ENCODE measurements at places on chromosomes 3 and 15. TPM values are rescaled to one million over a fixed set of nuclear protein-coding genes. Genes with fewer than 3 reads are reported as not detected.
A peak's percentile ranks its signal among the peaks of the same experiment; 100 is the strongest.

DNA sequence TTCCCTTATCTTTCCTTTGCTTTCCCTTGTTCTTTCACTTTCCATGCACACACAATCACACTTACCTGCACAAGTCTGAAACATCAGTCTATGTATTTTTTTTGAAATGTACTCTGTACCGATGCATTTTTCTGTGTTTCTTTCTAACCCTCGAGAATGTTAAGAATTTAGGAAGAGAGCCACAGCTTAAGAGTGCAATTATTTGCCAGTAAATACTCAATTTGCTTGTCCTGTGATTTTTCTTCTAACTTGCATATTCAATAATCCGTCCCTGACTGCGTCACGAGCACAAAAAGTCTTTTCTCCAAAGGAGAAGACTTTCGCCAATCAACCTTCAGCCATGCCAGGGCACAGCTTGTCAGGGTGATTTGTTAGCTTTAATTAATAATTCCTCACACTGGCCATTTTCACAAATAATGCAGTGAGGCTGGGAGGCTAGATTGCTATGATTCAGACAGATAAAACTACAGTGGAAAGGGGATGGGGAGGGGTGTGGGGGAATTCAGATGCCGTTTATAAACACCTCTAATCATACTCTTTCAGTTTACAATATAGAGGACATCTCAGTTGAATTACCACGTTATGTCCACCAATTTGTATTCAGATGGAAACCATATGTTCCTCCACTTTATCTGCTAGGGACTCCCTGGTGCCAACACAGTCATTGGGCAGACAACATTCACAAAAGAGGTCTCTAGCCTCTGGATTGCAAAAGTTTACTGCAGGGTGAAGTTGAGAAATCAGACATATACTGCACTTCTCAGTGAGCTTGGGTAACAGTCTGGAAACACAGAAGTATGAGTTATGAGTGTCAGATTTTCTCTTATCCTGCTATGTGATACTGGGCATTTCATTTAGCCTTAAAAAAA, 388.0 kb downstream of the ZBTB20 start:
- H3K4me1 ChIP-seq = no peaks in the 10 kb centered on the region
- no peak for DNase-seq
- peak overlapping the region; percentile 63 for H3K27ac ChIP-seq
- no peaks in the 10 kb centered on the region for H3K36me3 ChIP-seq
- peak overlapping the region; percentile 39 for H3K4me3 ChIP-seq
- no peaks in the 10 kb centered on the region for H3K27me3 ChIP-seq

DNA sequence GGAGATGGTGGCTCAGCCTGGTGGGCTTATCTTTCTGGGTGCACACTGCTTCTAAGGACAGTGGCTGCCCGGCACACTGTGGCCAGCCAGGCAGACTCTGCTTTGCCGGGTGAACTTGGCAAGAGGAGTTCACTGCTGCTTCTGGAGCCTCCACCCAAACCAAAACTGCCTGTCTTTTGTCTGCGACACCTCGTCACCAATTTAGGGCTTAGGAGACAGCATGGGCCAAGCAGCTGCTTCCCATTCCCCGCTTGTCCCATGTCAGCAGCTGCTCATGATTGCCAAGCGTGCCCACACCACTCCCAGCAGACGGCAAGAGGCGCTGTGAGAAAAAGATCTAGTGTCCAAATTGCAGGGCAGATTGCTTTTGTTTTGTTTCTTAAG, 57.3 kb downstream of the LSM3 start:
- peaks cover 23% of the 10 kb centered on the region for H3K4me1 ChIP-seq
- no peaks in the 10 kb centered on the region for H3K36me3 ChIP-seq
- H3K4me3 ChIP-seq = no peak overlapping the region
- DNase-seq = no peak
- H3K27me3 ChIP-seq = no peaks in the 10 kb centered on the region

DNA sequence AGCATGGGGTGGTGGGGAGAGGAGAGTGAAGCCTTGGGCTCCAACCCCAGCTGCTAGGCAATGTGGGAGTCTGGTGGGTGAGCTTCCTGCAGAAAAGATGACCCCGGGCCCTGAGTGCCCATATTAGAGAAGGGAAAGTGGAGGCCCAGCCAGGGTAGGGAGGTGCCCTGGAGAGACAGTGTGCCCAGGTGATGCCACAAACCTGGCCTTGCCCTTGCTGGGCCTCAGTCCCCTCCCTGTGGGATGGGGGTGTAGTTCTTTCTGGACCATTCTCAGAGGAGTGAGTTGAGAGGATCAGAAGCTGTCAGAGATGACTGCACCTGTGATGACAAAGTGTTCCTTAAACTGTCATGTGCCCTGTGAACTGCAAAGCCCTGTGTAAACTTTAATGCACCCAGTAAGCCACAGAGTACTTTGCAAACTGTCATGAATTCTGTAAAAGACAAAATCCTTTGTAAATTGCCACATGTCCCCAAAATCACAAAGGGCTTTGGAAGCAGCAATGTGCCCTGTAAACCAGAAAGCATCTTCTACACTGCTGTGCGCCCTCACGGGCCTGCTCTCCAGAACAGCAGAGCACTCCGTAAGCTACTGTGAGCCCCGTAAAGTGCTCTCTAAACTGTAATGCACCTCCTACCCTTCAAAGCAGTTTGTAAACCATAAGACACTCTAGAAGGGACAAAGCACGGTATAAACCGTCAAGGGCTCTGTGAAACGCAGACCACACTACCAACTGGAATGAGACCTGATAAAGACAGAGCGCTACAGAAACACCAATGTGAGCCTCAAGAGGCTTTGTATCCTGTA, 51.3 kb upstream of the FGD5 start:
- no peak overlapping the region for H3K27ac ChIP-seq
- DNase-seq = no peak
- no peaks in the 10 kb centered on the region for H3K36me3 ChIP-seq
- H3K27me3 ChIP-seq = no peaks in the 10 kb centered on the region

Gene PLSCR5
- not detected for total RNA-seq

Gene SCG5
- 1.7 TPM for total RNA-seq

Gene HACL1
- 29.0 TPM for total RNA-seq

Gene CCR8
- not detected for total RNA-seq

- no peaks in the 10 kb centered on the region for H3K27me3 ChIP-seq
- H3K4me1 ChIP-seq = no peaks in the 10 kb centered on the region
- no peak overlapping the region for H3K27ac ChIP-seq
Observed at GRCh38 chr3:181329024-181329423, 339.5 kb upstream of the DNAJC19 start.

- H3K27ac ChIP-seq = no peak overlapping the region
- H3K36me3 ChIP-seq = no peaks in the 10 kb centered on the region
- H3K4me1 ChIP-seq = peaks cover 6% of the 10 kb centered on the region
- DNase-seq = no peak
- no peaks in the 10 kb centered on the region for H3K27me3 ChIP-seq
Observed at GRCh38 chr3:141303481-141304223, 64.7 kb upstream of the ZBTB38 start.

DNA sequence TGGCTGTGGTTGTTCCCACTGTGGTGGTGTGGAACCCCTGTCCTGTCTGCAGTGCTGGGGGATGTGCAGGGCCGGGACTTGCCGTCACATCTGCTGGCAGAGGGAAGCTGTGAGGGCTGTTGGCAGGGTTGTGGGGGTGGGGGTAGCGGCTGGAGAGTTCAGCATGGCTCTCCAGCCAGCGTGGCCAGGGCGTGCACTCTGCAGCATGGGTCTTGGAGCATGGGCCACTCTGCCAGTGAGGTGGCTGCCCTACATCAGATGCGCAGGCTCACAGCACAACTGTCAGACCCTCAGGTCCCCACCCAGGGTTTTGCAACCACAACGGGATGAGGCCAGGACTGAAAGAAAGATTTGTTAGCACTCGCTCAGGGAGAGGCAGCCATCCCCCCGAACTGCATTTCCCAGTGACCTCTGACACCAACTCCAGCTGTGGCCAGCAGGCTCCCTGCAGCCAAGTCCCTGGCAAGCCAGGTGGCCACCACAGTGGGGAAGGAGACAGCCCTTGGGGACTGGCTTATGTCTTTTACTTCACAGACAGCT, 237.7 kb upstream of the LYSMD4 start:
- DNase-seq = no peak
- H3K27me3 ChIP-seq = no peaks in the 10 kb centered on the region
- H3K36me3 ChIP-seq = no peaks in the 10 kb centered on the region
- H3K4me3 ChIP-seq = no peak overlapping the region
- H3K4me1 ChIP-seq = no peaks in the 10 kb centered on the region

GRCh38 chr3:76352511-76353284, 567.3 kb upstream of the ZNF717 start:
- H3K4me1 ChIP-seq = no peaks in the 10 kb centered on the region
- no peak overlapping the region for H3K4me3 ChIP-seq
- no peaks in the 10 kb centered on the region for H3K36me3 ChIP-seq

Gene VGLL3
- total RNA-seq = 50.5 TPM

DNA sequence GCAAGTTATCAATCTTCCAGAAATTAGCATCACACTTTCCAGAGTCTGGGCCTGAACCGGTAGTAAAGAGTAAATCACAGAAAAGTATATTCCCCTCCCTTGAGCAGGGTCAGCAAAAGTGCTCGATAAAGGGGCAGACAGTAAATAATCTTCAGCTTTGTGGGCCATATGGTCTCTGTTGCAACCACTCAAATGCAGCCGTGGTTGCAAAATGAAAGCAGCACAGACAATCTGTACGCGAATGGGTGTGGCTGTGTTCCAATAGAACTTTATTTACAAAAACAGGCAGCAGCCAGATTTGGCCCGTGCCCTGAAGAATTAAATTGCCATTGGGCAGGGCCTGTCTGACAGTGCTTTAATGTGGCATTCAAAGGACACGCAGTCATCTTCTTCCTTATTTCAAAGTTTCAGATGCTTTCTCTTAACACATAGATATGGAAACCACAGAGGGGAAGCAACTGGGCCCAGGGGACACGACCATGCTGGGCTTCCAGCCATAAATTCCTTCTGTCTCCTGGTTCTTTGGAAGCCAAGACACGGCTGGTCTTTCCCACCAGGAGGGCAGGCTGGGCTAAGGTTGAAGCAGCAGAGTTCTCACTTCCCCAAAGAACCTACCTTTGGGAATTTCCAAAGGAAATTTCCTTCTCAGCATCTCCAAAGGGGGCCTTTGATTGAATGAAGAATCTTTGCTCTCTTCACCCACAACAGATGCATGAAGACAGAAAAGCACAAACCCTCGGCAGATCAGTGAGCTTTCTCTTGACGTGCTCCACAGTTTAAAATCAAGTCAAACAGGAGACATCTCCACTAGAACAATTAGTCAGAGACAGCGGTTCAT, 489.8 kb upstream of the PROK2 start:
- peak; percentile 77 for DNase-seq
- peak overlapping the region; percentile 8 for H3K4me3 ChIP-seq
- peak overlapping the region; percentile 64 for H3K27ac ChIP-seq

DNA sequence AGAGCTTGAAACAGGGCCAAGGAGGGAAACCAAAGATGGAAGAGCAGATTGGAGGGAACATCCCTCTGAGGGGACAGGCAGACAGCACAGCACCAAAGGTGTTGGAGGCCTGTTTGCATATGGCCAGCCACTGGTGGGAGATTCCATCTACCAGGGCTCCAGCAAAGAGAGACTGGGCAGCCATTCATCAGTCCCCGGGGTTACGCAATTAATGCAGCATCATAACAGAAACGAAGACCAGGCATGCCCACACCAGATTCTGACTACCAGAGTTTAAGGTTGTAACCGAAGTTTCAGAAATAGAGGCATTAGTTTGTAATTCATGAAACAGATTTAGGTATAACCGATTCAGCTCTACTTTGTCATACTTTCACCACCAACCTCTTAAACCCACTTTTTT, 58.1 kb downstream of the COL8A1 start:
- no peaks in the 10 kb centered on the region for H3K4me1 ChIP-seq
- no peak for DNase-seq
- H3K27ac ChIP-seq = no peak overlapping the region
- no peak overlapping the region for H3K4me3 ChIP-seq

GRCh38 chr3:12959838-12960378, 113.3 kb downstream of the IQSEC1 start:
- no peaks in the 10 kb centered on the region for H3K36me3 ChIP-seq
- no peaks in the 10 kb centered on the region for H3K27me3 ChIP-seq
- no peak overlapping the region for H3K4me3 ChIP-seq
- DNase-seq = no peak
- peak overlapping the region; percentile 67 for H3K27ac ChIP-seq
- peaks cover 78% of the 10 kb centered on the region for H3K4me1 ChIP-seq

GRCh38 chr15:81302701-81303109, 21.2 kb downstream of the STARD5 start:
- peaks cover 91% of the 10 kb centered on the region for H3K36me3 ChIP-seq
- peaks cover 36% of the 10 kb centered on the region for H3K4me1 ChIP-seq
- H3K27ac ChIP-seq = peak overlapping the region; percentile 74
- DNase-seq = no peak

DNA sequence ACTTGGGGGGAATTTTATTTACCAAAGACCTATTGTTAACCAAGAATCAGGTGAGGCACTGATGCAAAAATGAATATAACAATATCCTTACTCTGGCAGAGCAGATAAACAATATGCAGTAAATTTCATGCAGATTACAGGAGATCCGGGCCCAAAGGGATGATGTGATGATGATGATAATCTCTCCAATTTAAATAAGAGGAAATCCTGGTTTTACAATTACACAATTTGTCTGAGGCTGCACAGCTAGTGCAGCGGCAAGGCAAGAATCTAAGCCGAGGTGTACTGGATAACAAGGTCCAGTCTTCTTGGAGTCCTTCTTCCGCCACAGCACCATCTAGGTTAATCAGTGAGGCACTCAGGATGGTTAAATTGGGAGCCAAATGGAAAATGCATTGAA, 2.4 kb upstream of the MESD start:
- no peak overlapping the region for H3K27ac ChIP-seq
- no peaks in the 10 kb centered on the region for H3K27me3 ChIP-seq
- no peak overlapping the region for H3K4me3 ChIP-seq

Gene TEX55
- total RNA-seq = not detected

Gene SH3GL3
- 2.2 TPM for total RNA-seq

- H3K4me1 ChIP-seq = no peaks in the 10 kb centered on the region
- H3K4me3 ChIP-seq = no peak overlapping the region
- no peaks in the 10 kb centered on the region for H3K36me3 ChIP-seq
- no peaks in the 10 kb centered on the region for H3K27me3 ChIP-seq
Observed at GRCh38 chr3:191680989-191681597, 220.1 kb downstream of the PYDC2 start.

DNA sequence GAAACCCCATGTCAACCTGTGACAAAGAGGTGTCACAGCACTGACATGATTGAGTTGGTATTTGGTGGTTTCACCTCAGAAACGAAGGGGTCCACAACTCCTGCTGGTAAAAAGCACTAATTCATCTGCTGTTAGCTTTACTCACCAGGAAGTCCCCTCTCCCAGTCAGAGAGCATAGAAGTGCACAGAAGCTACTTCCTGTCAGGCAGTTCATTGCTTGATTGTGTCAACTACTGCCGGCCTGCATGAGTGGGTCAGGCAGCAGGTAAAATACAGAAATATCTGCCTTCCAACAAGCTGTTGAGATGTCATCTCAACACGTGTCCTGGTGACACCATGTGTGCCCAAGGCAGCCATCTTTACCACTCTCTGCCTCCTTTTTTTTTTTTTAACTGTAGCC, 596.6 kb upstream of the NR2F2 start:
- no peaks in the 10 kb centered on the region for H3K36me3 ChIP-seq
- no peak overlapping the region for H3K27ac ChIP-seq
- DNase-seq = no peak
- no peaks in the 10 kb centered on the region for H3K27me3 ChIP-seq
- no peak overlapping the region for H3K4me3 ChIP-seq
- no peaks in the 10 kb centered on the region for H3K4me1 ChIP-seq

All from upper lobe of left lung (tissue), 6 donors.